ENCODE measurements at places on chromosomes 12 and 14.

DNA sequence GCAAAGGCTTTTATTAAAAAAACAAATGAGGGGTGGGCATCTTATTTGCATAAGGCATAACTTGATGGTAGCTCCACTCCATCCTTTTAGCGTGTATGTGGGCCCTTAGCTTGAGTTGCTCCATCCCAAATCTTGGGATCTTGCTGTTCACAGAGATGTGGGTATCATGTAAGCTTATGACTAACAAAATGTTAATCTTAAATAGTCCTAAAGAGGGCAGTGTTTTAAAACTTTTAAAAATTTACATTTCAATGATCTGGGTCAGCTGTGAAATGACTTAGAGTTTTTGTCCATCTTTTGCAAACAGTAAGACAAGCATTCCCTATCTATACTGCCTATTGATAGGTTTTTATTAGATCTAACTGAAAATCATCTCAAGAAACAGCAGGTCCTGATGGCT, 86.0 kb downstream of the SLCO1A2 start:
- DNase-seq, result no peak

GRCh38 chr12:40587970-40588369, 104.3 kb upstream of the CNTN1 start:
- DNase-seq, result no peak

DNA sequence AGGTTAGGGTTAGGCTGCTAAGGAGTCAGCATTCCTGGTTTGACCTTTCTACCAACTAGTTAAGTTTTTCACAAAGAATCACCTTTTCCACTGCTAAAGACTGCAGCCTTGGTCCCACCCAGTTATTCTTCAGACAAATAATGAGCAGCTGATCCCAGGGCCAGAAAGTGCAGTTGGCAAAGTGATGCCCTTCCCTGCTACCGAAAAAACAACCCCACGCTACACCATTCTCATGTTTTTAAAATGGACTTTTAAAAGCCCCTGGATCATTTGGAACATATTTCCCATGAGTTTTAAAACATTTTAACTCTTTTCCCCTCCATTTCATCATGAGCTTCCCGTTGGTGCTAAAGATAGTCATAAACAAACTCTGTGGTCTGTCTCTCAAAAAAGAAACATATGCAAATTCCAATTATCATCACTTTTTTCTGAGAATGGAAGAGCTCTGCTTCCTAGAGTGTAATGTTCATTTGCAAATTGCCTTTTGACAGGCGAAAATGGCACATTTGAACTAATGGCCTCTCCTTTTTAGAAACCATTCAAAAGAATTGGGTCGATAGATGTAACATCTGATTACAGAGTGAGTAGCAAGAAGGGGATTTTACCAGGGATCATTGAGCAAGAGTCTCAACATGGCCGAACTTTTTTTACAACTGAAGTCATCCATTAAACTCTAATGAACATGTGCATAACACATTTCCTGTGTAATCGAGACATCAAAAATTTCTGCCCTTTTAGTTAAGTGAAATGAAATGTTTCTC, 129.3 kb upstream of the RAP1B start:
- DNase-seq, result peak; percentile 62

DNA sequence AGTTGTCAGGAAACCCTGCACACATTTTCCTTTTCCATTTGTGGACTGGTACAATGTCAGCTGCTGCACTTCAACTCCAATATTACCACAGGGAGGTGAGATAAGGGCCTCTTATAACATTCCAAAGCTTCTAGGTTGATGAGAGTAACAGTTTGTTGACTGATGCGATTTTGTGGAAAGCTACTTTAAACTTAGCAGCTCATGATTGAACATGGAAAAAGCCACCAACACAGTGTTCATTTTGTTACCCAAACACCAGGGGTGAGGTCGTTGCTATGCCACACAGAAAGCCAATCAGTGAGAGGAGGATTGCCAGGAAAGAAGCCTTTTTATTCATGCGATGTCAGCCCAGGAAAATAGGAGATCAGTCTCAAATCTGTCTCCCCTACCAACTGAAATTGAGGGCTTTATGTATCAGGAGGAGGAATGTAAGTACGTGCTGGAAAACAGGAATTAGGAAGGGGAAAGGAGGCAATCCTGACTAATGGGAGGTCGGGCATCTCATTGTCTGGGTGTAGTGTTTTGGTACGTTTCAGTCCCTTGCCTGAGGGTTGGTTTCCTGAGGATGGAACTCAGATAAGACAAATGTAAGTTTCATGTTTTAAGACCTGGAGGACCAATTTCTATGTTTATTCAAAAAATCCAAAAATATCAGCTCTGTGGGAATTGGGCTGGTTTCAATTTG, 92.7 kb upstream of the PLEKHA5 start:
- no peak for DNase-seq

- DNase-seq, result no peak
Observed at GRCh38 chr14:73782623-73783022, 68.4 kb upstream of the PNMA1 start.

DNA sequence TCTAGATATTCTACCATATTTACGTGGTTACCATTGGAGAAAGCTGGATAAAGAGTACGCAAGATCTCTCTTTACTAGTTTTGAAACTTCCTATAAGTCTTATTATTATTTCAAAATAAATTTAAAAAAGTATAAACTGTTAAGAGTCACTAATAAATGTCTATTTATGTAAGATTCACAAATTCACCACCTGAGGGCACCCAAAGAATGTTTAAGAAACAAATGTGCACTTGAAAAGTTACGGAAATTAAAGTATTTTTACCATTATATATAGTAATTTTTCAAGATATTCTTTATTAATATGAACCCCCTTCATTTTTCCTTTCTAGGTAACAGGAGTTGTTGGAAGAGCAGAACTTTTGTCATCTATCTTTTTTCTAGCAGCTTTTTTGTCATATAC, 11.9 kb downstream of the TMTC3 start:
- DNase-seq, result peak; percentile 56

DNA sequence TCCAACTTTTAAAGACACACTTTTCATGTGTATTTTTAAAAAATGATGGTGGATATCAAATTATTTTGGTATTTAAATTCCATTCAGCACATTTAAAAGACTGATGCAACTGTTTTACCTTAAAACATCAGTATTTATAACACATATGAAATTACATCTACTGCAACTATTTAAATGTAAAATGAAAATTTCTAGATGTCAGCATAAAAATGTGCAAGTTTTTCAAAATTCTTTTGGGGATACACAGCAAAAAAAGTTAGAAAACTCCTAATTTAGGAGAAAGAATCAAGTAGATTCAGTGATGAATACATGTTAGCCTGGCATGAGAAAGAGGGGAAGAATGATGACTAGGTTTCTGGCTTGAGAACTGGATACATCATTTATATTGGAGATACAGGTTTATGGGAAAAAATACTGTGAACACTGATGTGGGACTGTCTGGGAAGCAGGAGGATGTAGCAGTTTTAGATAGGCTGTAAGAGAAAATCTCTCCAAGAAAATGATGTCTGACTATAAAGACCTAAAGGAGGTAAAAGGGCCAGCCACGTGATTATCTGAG, 9.2 kb downstream of the SOS2 start:
- DNase-seq, result peak; percentile 33

Measured in fibroblast of skin of right biceps (primary cell).